ENCODE measurements at places on chromosomes 6 and 20.

- no peak for DNase-seq
Observed at GRCh38 chr20:59121714-59122565, 41.7 kb upstream of the ZNF831 start.

GRCh38 chr6:43819958-43820357, 49.9 kb downstream of the VEGFA start:
- DNase-seq: no peak

- no peak for DNase-seq
Observed at GRCh38 chr6:142820338-142821051, 124.5 kb downstream of the HIVEP2 start.

DNA sequence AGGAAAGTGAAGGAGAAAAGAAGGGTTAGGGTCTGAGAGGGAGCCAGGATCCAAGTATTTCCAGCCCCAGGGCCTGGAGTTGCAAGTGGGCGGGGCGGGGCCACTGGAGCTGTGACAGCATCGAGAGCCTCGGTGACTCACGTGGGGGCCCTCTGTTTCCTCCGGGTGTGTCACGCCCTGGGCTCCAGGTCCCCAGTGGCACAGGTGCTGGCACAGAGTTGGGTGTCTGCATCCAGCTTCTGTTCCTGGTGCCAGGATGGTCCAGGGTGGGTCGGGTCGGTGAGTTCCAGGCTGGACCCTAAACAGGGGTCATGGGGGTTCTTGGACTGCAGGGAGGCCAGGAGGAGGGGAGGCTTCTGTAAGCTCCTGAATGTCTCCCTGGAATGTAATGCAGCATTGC, 16.7 kb downstream of the RAET1L start:
- DNase-seq: peak; percentile 94

GRCh38 chr6:31717499-31718222, 2.5 kb downstream of the LY6G6D start:
- DNase-seq: no peak

- DNase-seq: no peak
Observed at GRCh38 chr6:776528-776931, 83.6 kb upstream of the EXOC2 start.

- no peak for DNase-seq
Observed at GRCh38 chr6:106167096-106167814, 81.1 kb downstream of the PRDM1 start.

DNA sequence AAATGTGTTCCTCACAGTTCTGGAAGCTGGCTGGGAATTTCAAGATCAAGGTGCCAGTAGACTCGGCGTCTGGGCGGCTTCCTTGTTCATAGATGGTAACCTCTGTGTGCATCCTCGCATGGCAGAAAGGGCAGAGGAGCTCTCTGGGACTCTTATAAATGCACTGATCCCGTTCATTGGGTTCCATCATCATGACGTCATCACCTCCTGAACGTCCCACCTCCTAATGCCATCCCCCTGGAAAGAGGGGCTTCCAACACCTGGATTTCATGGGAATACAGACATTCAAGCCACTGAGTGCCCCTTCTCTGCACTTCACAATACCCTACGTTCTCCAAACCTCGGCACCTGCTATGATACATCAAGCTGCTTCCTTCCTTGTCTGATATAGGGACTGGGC, 37.5 kb upstream of the THBS2 start:
- no peak for DNase-seq

DNA sequence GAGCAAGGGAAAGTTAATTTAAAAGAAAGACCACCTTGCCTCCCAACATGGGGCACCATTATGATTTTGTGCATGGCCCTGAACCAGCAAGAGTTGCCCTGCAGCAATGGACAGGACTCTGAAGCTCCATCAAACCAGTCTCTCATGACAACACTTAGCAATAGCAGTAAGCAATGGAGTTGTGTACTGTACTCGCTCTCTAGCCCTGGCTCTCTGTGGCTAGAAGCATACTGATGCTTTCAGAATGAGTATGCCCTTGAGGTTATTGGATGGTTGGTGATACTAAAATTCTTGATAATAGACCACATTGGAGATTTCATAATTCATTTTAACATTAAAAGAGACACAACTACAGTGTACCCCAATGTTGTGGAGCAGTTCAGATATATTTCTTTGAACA, 23.2 kb upstream of the LMBRD1 start:
- no peak for DNase-seq

DNA sequence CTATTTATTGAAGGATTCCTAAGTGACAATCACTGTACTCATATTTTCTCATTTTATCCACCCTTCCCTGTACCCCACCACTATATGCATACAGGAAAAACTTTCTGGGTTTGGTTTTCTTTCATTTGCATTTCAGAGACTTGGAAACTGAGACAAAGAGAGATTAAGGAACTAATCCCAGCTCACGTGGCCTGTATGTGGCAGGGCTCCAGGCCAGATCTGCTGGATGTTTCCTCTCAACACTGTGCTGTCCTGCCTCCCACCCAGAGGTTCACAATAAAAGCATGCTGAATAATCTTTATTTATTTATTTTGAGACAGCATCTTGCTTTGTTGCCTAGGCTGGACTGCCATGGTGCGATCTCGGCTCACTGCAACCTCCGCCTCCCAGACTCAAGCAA, 50.2 kb downstream of the CEP162 start:
- DNase-seq: no peak

GRCh38 chr20:36167902-36168503, 13.5 kb downstream of the EPB41L1 start:
- DNase-seq: no peak

DNA sequence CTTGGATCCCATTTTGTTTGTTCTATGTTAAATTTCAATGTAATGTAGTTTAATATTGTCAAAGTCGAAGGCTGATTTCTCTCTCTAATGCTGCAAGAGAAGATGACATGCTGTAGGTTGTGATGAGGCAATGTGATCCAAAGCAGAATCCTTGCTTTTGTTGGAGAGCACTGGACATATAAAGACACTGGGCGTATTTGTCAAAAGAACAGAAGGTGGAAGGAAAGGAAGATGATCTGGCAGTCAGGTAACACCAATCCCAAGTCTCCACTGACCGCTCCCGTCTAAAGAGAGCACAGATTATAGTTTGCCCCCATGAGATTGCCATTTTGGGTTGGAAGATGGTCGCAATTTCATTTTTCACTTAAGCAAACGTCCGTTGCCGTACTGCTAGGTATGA, 935 bp upstream of the RFX6 start:
- no peak for DNase-seq

- DNase-seq: no peak
Observed at GRCh38 chr6:35062676-35063574, 78.2 kb downstream of the TCP11 start.

DNA sequence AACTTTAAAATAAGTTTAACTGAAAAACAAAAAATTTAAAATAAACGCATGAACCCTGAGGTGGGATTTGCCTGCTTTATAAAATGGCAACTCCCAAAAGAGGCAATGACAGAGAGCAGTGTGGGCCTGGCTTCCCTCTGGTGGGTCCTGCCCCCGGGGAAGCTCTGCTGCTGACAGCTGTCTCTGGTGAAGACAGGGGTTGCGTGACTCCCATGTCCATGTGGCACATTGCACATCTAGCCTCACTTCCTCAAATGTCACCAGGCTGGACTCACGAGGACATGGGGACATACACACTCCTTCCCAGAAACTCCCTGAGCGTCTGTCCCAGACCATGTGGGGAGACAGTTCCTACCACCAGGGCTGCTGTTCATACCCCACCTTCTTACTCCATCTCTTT, 66.2 kb downstream of the ABHD12 start:
- DNase-seq: peak; percentile 86

DNA sequence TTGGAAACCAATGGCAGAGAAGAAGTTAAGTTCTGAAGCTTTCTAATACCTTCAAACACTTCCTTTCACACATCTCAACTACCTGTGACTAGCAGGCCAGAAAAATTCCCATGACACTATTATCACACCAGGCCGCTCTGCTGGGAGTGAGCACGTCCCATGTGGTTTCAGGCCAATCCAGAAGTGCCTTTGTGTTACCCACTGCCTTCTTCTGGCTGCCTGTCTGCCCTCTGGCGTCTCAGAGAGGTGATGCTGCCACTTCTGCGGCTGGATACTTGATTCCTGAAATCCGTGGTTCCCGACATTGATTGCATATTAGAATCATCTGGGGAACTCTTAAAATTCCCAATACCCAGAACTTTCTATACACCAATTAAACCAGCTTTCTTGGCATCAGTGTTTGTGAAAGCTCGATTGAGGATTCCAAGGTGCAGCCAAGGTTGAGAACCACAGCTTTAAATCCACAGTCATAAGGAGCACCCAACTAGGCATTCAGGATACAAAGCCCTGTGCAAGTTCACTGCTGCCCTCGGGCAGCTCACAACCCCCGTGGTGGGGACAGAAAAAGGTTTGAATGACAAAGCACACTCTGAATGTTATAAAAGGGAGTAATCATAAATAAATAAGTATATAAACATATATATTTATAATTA, 65.6 kb downstream of the STMND1 start:
- no peak for DNase-seq

DNA sequence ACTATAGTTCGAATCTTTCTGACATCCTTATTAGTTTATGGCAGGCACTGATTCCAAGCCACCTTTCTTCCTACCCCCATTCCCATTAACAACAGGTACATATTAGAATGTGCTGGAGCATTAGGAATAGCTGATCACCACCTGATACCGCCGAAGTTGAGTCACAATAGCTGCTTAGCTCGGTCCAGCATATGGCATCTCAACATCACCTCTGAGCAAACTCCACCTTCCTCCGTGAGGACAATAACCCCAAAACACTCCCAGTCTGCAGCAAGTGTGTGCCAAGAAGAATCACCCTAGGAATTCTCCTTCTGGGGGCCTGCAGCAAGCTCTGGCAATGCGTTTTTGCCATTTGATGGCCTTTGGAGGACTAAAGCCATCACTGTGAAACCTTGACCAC, 8.7 kb downstream of the PMEPA1 start:
- no peak for DNase-seq

GRCh38 chr6:12126051-12126450, 113.9 kb downstream of the HIVEP1 start:
- DNase-seq: no peak

DNA sequence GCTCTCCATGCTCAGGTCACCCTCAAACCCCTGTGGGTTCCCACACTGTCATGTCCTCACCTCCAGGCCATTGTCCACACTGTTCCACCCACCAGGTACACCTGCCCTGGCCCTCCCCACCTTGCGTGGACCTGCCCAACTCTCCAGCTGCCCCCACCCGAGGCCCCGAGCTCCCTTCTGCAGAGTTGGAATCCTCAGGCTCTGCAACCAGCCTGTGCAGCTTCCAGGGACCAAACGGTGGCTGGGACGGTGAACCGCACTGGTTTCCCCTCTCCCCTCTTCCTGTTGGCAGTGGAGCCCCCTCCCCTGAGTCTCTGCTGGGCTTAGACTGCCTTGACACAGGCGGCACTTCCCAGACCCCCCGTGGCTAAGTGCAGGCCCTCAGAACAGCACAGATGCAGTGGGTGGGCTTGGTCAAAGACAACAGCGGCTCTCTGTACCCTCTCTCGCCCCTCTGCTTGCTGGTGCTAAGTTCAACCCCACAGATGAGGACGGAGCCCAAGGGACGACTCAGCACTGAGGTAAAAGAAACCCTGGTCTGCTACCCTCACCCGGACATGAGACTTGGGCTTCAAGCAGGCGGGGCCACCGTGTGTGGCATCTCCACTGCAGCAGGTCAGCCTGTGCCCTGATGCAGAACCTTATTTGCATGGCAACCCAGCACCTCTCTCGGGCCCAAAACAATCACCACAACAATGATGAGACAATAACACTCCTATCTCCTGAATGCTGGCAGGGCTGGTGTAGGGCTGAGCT, 11.0 kb downstream of the ZBP1 start:
- no peak for DNase-seq

- DNase-seq: no peak
Observed at GRCh38 chr6:165747963-165748362, 84.9 kb upstream of the PDE10A start.

- DNase-seq: no peak
Observed at GRCh38 chr6:40406175-40406574, 181.0 kb downstream of the LRFN2 start.

DNA sequence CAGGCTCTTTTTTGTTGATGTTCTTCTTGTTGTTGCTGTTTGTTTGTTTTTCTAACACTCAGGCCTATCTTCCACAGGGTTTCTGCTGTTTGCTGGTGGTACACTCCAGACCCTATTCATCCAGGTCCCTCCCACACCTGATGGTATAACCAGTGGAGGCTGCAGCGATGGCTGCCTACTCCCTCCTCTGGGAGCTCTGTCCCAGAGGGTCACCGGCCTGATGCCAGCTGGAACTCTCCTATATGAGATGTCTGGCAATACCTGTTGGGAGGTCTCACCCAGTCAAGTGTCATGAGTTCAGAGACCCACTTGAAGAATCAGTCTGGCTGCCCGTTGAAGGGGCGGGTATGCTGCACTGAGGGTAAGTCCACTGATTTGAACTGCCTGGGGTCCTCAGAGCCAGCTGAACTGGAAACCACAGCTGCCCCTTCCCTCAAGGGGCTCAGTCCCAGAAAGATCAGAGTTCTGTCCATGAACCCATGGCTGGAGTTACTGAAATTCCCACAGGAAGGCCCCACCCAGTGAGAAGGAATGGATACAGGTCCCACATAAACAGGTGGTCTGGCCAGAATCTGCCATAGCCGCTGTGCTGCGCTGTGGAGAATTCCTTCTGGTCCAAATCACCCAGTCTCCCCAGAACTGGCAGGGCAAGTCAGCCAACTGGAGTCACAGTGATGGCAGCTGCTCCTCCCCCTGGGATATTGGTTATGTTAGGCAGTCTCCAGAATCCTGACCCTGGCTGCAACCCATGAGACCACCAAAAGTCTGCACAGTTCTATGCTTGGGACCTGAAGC, 664.4 kb downstream of the FRK start:
- DNase-seq: no peak

- no peak for DNase-seq
Observed at GRCh38 chr20:48360342-48360975, 467.3 kb downstream of the PREX1 start.
